Common myeloid progenitor, CD34-positive (primary cell): ENCODE measurements at places on chromosomes 7 and 10.

DNA sequence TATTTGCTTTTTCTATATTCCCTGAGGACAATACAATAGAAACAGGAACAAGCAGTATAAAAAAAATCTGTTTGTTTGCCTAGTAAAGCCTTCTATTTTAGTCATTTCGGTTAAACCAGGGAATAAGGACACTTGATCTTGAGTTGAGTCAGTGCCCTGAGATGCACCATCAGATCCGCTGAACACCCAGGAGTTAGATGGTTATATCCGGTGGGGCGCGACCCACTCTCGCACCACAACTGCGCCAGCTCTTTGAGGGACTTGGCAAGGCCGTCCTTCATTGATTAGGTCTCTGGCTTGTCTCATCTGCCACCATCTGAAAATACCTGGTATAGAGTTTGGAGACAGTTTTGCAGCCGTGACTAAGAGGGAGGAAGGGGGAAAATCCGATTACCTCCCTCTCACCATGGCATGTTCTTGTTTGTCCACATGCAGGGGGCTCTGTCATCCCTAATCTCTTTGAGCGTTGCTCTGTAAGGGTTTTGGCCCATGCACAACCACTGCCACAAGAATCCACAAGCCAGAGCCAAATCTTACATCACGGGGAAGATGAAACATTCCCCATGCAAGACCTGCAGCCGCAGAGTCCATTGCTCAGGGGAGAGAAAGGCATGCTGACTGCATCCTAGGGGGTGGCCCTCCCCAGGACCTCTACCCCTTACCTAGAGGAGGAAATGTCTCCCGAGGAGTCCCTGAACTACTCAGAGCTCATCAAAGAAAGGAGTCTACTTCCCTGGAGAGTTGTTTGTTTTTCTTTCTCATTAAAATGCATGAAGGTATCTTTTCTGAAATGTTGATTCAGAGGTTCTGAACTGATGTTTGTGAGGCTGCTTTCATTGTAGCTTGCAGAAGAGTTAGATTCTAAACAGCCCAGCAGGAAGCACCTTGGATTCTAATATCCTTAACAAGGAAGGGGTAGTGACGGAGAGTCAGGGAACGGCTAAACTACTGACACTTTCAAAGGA is 101.6 kb upstream of the FAM171A1 start:
- no peak for DNase-seq

- no peak for DNase-seq
These were observed 178.2 kb downstream of the TRIL start for GRCh38 chr7:28779954-28780353.

DNA sequence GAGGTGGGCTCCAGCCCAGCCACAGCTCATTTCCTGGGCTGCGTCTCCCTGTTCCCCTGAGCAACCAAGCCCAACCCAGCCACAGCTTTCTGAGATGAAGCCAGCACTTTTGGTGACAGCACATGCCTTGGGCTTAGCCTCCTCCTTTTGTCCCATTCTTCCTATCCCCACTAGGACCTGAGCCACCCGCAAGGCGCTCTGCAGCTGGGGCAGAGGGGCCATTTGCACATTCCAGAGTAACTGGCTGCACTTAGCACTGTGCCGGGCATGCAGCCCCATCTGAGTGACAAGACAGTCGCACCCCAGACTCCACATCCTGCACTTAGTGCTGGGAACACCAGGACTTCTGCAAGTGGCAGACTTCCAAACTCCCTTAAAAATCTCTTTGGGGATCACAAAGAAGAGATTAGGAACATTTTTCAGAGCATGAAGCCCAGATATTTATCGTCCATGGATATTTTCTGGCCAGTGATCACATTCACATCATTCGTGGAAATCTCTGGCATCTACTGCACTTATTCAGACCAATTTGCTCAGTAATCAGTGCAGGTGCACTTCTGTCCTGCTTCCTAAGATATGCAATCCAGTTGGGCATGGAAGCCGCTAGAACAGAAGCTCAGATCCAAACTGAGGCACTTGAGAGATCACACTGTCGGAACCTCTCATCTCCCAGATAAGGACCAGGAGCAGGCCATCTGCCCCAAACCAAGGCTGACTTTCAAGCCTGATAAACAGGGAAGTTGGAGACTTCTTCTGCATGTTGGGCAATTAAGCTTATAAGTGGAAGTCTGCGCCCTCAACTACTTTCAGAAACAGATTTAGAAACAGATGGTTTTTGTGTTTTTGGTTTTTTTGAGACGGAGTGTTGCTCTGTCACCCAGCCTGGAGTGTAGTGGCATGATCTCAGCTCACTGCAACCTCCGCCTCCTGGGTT is 26.4 kb downstream of the CHST15 start:
- peak; percentile 49 for DNase-seq

DNA sequence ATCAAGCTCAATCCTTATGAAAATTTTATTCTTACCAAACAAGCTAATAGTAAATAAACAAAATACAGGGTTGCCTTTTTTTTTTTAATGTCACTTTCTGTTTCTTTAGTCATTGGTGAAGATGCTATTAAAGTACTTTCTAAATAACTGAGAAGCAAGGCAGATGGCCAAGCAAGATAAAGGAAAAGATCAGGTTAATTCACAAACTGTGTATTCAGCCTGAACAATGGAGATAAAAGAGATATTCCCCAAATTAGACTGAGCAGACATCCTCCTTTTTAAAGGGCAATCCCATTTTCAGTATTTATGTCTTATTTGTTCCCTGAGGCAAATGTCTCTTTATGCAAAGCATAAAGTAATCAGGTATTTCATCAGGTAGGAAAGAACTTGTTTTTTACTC is 23.1 kb upstream of the XRCC2 start:
- DNase-seq, result no peak

DNA sequence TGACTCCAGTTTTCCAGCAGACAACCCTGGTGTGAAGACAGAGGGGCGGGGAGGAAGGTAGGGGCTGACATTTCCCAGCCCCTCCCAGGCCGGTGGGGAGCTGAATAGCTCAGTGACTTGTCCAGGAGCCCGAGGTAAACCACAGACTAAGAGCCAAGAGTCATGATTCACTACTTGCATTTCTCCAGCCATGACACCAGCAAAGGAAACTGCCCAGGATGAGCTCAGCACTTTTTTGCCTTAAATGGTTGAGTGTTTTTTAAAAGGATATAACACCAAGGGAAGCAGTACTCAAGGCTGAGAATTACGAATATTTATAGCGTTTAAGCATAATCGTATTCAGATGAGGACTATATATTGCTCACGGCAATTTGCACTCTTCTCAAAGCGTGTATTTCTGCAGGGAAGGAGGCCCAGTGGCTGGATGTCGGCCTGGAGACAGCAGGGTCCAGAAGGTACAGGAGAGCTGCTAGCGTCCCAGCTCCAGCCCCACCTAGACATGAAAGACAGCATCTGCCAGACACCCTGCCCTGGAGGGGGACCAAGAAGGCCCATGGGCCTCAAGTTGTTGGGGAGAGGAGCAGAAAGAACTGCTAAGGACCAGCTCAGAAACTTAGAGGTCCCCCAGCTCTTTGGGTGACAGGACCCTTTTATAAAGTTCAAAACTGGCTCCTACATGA is 141.4 kb downstream of the GRID1 start:
- peak; percentile 93 for DNase-seq

DNA sequence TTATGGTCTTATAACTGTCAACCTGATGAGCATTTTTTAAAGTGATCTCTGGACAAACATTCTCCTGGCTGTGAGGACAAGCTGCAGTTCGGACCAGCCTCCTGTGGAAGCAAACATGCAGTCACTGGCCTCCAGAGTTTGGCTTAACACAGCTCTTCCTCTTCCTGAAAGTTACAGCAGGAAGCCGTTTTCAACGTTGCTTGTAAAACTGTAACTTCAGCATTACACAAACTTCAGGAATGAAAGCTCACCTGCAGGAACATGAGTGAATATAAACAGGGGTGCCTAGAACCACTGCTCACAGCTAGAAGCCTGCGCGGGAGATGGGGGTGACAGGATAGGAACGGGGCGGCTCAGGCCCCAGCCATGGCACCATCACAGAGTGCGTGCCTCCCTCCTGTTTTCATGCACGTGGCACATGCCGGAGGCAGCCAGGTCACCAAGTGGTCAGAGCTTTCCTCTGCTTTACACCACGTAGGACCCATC is 292.9 kb upstream of the PITRM1 start:
- no peak for DNase-seq

GRCh38 chr7:44213206-44213876 is 12.6 kb downstream of the YKT6 start:
- no peak for DNase-seq

DNA sequence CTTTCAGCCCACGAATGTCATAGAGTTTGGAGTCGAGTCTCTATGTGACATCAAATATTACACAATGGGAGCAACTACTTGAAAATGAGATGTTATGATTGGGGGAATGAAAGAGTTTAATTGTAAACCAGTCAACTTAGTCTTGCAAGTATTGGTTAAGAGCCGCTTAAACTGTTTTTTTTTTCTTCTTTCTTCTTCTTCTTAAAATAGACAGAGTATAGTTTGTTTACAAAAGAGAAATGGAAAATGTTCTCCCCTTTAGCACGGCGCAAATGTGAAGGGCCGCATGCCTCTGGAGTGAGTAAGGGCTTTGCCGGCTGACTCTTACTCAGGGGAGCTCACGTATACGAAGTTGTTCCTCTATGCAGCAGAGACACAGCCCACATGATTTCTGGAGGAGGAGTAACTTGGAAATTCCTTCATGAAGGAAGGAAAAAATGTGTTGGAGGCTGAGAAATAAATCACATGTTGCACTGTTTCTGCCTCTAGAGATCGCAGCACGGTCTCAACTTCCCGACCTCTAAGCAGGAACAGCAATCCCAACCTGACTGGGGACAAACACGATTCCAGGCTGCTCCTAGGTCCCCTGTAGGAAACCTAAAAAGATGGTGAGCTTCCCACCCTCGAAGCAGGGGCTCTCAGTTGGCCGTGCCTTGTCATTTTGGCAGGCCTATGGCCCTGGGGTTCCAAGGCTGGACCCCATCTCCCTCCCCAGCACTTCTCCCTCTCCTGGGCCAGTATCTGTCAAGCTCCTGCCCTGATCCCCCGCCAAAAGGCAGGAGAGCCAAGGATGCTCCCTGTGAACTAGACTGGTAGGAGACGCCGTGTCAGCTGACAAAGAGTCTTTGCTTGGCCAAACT is 44.8 kb downstream of the MYOF start:
- DNase-seq, result peak; percentile 59

- peak; percentile 53 for DNase-seq
These were observed 1.2 kb upstream of the SGCE start for GRCh38 chr7:94656925-94657731.

GRCh38 chr10:865257-865656 is 66.2 kb downstream of the LARP4B start:
- no peak for DNase-seq

- peak; percentile 5 for DNase-seq
These were observed 781 bp downstream of the ZNF727 start for GRCh38 chr7:64046041-64046389.
